ENCODE measurements at places on chromosomes 6 and 20.

DNA sequence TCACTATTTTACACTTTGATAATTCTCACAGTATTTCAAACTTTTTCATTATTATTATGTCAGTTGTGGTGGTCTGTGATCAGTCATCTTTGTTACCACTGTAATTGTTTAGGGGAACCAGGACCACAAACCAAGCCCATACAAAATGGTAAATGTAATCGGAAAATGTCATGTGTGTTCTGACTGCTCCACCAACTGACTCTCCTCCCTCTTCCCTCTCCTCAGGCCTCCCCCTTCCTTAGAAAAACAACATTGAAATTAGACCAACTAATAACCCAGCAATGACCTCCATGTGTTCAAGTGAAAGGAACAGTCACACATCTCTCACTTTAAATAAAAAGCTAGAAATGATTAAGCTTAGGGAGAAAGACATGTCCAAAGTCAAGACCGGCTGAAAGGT is 63.8 kb downstream of the GMDS start:
- DNase-seq, result no peak

DNA sequence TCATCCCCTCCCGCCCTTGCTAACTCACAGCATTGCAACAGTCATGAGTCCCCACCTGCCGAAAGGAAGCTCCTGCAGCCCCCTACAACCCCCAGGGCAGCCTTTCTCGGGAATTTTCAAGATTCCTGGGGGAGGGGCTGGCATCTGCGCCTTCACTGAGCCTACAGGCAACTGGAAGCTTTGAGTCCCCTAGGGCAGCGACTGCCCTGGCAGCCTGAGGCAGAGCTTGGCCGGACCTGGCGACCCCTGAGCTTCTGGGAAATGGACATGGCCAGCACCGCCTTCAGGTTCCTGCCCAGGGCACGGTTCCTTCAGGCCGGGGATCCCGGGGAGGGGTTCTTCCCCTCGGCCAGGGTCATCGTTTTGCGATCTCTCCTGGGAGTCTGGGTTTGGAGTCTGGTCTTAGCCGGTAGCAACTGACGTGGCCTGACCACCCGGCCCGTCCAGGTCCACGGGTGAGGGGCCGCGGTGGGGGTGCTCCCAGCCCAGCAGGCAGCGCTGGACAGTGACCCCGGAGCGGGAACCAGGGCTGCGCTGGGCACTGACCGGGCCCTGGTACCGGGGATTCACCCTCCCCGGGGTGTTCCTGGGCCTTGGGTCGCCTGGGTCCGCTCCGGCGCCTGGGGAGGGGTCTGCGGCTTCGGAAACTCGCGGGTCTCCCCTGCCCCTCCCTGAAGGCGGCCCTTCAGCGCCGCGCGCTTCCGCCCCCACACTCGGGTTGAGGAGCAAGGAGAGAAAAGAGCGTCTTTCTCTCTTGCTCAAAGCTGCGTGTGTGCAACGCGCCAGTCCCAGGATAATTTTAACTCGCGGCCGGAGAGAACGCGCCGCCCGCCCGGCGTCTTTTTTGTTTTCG is 593 bp upstream of the COL9A3 start:
- no peak for DNase-seq

DNA sequence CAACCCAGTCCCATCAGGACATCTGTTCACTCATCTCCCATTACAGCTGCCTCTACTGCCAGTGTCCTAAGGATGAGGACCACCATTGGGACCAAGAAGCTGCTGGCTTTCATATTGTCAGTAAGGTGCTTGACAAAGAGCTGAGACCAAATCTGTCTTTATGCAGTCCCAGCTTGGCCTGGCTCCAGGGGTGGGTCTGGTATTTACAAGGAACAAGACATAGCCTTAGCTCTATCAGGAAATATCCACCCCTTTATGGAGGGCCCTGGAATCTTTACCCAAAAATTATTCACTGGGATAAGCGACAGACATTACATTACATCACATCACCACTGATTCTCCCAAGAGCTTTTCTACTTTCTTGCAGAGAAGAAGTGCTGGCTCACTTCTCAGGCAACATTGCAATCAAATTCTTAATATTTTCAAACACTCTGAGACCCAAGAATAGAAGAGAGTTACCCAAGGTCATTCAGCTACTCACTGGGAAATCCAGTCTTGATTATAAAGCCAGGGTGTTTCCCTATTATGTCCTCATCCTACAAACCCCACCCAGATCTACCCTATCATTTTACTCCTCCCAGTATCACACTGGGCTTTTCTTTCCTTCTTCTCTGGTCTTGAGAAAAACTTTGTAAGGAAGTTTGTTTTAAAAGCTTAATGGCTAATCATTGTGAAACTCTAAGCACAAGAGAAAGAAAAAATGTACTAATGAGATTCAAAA is 11.5 kb upstream of the PI3 start:
- DNase-seq, result no peak

DNA sequence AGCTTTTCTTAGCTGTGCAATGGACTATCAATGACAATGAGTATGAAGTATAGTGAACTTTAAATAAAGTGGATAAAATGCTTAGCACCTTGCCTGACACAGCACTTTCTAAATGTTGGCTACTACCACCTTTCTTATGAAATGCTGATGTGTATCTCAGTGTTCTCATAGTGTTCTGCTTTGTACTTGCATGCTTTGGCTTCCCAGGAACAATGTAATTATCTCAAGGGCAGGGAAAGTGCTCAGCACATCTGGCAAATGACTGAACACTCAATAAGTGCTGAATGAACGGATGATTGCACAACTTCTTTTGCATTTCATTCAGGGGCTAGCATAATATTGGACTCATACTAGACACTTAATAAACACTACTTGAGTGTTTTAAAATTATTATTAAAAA is 28.2 kb upstream of the NOX3 start:
- DNase-seq, result no peak

DNA sequence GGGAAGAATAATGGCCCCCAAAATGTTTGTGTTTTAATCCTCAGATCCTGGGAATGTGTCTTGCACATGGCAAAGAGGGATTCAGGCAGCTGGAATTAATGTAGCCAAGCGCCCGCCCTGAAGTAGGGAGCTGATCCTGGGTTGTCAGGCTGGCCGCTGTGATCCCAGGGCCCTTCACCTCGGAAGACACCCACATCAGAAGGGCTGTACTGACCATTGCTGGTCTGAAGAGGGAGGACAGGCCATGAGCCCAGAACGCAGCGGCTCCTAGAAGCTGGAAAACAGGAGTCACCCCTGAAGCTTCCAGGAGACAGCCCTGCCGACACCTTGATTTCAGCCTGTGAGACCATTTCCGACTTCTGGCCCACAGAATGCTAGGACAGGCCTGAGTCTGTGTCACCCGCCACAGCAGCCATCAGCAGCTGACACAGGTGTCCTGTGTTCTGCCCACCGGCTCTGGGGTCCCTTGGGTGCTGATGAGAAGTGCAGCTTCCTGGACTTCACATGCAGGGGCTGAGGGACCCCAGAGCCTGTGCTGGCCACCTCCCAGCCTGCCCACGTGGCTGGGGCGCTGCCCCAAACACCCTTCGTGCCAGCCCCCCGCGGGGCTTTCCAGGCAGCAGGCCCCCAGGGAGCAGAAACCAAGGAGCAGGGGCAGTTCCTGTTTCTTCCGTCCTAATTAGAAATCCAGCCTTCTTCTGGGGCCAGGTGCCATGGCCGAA is 86.3 kb downstream of the ERMARD start:
- no peak for DNase-seq

DNA sequence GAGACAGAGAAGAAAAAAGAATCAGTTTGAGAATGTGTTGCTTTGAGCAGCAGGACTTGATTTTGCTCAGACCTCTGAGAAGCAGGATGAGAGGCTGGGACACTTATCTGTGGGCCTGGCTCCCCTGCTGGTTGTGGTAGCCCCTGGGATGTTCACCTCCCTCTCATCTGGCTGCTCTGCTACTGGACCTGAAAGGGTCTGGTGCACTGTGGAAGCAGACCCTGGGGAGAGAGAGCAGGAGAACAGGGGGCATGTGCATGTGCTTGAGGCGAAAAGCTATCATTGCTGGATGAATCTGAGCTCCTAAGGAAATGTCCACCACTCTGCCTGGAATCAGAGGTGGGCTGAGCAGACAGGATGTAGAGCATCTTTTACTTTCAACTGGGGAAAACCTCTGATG is 161.1 kb downstream of the SCP2D1 start:
- no peak for DNase-seq

DNA sequence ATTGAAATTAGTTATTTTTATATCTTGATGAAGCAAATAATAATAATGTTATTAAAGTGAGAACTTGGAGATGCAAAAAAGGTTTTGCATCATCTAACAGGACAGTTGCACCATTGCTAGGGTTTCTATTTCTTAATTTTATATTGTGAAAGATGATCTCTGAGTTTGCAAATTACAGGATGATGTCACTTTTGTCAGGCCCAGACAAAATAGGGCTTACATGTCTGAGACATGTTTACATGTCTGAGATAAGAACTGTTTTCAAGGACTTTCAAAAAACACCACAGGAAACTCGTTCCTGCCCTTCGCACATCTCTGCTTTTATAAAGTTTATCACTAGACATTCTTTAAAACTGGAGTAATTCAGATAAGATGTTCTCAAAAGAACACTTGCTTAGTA is 1075.8 kb upstream of the MANEA start:
- no peak for DNase-seq

- DNase-seq, result no peak
These were observed 52.5 kb downstream of the MAFB start for GRCh38 chr20:40636486-40636885.

- DNase-seq, result no peak
These were observed 279.7 kb downstream of the CDC5L start for GRCh38 chr6:44667226-44667625.

DNA sequence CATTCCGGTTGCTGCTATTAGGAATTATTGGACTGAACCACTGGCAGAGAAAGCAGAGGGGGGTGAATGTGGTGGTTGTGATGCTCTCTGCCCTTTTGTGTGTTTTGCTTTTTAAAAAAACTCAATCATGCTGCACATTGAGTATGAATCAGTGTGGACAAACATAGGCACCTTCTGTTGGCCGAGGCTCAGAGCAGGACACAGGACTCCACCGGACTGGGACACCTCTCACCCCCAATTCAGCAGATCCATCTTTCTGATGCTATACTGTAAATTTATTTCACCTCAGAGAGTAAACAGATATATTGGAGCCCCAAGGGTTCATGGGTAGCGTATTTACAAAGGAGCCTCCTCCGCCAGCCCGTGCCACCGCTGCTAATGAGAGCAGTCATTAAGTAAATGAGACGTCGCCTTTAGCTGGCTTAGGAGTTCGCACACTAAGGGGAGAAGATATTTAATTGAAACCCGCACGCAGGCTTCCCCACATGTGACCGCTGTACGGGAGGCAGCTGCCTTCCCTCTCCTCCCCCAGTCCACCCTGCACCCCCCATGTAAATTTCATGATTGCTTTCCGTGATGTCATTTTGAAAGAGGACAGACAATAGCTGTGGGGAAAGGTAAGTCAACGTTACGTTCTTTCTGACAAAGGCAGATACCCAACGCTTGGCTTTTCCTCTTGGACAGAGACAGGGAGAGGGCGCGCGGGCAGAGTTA is at the start of gene MYT1:
MYT1 (plus strand) TSS at position 330 of the 714 bp plus-strand sequence. CDS start 34,410 bp downstream, outside the sequence.
- no peak for DNase-seq

GRCh38 chr6:43978473-43979346 is 148.5 kb downstream of the MRPL14 start:
- no peak for DNase-seq

GRCh38 chr20:8287340-8287739 is 155.3 kb downstream of the PLCB1 start:
- no peak for DNase-seq

- no peak for DNase-seq
These were observed 3.5 kb upstream of the ACAT2 start for GRCh38 chr6:159758031-159759001.

- DNase-seq, result no peak
These were observed 72.3 kb upstream of the CENPW start for GRCh38 chr6:126267626-126268025.

DNA sequence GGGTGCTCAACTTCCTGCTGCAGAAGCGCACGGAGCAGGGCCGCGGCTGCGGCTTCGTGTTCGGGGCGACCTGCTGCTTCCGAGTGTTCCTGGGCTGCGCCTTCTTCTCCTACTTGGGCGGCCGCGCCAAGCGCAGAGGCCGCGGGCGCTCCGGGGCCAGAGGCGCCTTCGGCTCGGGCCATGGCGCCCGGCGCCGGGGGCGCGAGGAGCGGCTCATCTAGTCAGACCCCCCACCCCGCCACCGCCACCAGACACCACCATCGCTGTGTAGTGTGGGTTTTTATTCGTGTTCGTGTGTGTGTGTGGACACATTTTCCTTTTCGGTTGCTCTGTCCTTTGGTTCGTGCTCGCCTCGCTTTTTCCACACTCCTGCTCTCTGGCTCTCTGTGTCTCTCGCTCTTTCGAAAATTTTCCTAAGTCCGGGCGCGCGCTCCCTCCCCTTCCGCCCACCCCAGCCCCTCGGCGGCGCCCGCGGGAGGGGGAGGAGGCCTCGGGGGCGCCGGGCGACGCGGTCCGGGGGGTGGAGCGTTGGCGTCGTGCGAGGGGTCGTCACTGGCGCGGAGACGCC is 38.1 kb downstream of the GNAS start:
- peak; percentile 47 for DNase-seq

- DNase-seq, result no peak
These were observed 77.6 kb upstream of the GGTLC1 start for GRCh38 chr20:24066076-24066700.

GRCh38 chr6:50889497-50889896 is 70.8 kb downstream of the TFAP2B start:
- DNase-seq, result no peak

DNA sequence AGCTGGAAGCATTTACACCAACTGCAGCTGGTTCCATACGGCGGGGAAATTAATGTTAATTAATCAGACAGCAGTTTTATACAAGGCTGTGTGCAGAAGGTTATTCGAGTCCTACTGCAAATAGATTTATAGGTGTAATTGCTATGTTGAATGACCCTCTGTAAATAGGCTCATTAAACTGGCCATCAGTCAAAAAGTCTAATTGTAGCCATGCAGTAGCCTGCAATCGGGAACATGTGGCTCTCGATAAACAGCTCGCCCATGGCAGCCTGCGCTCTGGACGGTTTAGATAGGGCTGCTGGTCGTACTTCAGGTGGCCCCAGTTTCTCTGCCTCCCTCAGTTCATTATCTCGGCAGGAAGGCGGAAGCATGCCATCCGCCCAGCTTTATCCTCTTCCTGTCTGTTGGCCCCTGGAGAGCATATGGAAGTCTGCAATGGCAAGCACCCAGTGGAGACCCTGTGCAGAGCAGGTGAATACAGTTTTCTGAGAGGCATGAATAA is 143.2 kb downstream of the MBOAT1 start:
- no peak for DNase-seq

- DNase-seq, result no peak
These were observed 10.9 kb downstream of the FOXQ1 start for GRCh38 chr6:1322696-1323219.

GRCh38 chr6:1624851-1625781 is 15.4 kb downstream of the FOXC1 start:
- DNase-seq, result no peak

DNA sequence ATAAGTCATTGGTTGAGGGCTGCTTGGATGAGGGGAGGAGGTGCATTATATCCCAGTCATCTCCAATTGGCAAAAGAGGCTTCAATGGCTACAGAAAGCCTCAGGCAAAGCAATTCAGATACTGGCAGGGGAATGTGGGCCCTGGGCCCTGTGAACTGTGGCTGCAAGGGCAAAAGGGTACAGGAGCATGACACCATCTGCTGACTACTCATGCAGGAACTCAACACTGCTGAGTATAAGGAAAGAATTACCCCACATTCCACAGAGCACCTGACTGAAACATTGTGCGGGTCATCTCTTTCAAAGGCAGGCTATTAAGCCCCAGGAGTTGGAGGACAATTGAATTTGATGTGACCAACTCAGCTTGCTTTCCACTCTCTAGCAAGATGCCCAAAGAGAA is 92.1 kb upstream of the SPTLC3 start:
- no peak for DNase-seq

Measured in stimulated activated CD4-positive, alpha-beta T cell treated with anti-CD3 and anti-CD28 coated beads, TNF-alpha, amount 100 ng/mL, for 1 hour (primary cell).